Activated T-helper 17 cell treated with anti-CD3 and anti-CD28 coated beads, Interleukin-2, amount 50 U/mL, for 72 hours (primary cell): ENCODE measurements at places on chromosomes 4 and X. TPM values are rescaled to one million over a fixed set of nuclear protein-coding genes. Genes with fewer than 3 reads are reported as not detected.

Gene SYTL4
- not detected for total RNA-seq

Gene FAAH2
- total RNA-seq, result 13.2 TPM

Gene MFAP3L
- 1.1 TPM for total RNA-seq

Gene NWD2
- total RNA-seq, result not detected

Gene RAB40A
- total RNA-seq, result 0.26 TPM

Gene ADAM29
- total RNA-seq, result not detected

Gene TMEM47
- total RNA-seq, result not detected

Gene FAM184B
- total RNA-seq, result not detected

Gene CSAG2
- total RNA-seq, result not detected

Gene APOO
- total RNA-seq, result 25.4 TPM

Gene CENPU
- total RNA-seq, result 48.6 TPM

Gene YY2
- total RNA-seq, result 0.56 TPM

Gene KIF4A
- total RNA-seq, result 25.4 TPM

Gene AVPR2
- not detected for total RNA-seq

Gene MTNR1A
- not detected for total RNA-seq

Gene ADRA2C
- total RNA-seq, result not detected

Gene NUDT6
- 3.9 TPM for total RNA-seq

Gene GSX2
- not detected for total RNA-seq

Gene CLIC2
- total RNA-seq, result not detected

Gene FGB
- total RNA-seq, result not detected
